Caudate nucleus (tissue), 63 donors: ENCODE measurements at places on chromosomes 4 and X.

- no peak for DNase-seq
Measured at GRCh38 chr4:4326166-4326565, 36.1 kb downstream of the ZBTB49 start.

DNA sequence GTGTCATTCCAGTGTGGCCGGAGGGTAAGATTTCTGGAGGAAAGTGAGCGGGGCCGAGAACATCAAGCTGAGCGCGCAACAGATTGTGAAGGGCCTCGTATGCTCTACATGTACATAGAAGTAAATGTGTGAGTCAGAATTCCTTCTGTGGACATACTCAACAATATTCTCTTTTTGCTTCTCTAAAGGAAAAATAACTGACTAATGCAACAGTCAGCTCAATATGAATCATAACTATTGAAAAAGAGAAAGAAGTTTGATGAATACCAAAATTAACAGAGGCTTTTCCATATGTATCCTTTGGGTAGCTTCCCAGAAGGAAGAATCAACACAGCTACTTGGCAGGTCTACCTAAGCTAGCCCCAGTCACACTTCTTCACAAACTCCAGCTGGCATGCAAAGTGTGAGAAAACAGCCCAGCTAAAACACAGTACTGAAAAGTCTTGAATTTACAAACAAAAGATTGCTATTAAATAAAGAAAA, 87.5 kb upstream of the ZFP42 start:
- DNase-seq, result no peak

DNA sequence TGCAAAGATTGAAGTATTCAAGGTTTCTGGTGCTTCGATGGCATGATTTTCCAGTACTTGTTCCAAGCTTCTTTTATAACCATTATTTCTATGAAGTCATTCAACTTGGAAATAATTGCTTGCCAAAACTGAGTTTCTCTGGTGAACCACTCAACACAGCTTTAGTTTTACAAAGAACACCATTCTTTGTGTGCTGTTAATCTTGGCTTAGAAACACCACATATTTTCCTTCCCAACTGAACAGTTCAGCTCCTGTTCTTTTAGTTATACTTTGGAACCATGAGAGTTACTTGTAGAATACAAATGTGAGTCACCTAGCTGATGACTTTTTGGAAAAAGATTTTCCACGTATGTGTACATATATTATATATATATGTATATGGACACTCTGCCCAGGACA, 32.7 kb downstream of the TMEM47 start:
- no peak for DNase-seq

- no peak for DNase-seq
Measured at GRCh38 chr4:155592179-155592937, 74.3 kb upstream of the GUCY1A1 start.

- no peak for DNase-seq
Measured at GRCh38 chr4:147839663-147840062, 107.8 kb downstream of the ARHGAP10 start.

DNA sequence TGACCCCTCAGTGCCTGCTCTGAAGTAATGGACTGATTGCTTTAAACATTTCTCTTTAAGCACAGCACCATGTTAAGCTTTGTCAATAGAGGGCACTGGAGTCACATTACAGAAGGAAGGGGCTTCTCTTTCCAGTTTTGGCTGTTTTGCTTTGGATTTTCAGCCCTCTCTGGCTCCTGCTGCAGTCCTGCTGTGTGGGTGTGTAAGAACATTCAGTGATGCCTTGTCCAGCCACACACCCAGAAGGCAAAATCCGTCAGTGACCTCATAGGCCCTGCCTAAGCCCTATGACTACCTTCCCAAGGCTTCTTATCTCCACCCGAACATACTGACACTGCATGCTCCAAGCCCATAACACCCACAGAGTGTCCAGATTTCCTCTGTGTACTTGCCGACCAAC, 215.3 kb upstream of the CTSO start:
- no peak for DNase-seq
